CD4-positive, alpha-beta T cell treated with Interleukin-6 at 100 ng/mL for 8 hours (primary cell): ENCODE measurements at places on chromosomes 1 and 21.

GRCh38 chr1:33055210-33056008 lies 18.7 kb upstream of the AK2 start:
- peak; percentile 41 for DNase-seq

DNA sequence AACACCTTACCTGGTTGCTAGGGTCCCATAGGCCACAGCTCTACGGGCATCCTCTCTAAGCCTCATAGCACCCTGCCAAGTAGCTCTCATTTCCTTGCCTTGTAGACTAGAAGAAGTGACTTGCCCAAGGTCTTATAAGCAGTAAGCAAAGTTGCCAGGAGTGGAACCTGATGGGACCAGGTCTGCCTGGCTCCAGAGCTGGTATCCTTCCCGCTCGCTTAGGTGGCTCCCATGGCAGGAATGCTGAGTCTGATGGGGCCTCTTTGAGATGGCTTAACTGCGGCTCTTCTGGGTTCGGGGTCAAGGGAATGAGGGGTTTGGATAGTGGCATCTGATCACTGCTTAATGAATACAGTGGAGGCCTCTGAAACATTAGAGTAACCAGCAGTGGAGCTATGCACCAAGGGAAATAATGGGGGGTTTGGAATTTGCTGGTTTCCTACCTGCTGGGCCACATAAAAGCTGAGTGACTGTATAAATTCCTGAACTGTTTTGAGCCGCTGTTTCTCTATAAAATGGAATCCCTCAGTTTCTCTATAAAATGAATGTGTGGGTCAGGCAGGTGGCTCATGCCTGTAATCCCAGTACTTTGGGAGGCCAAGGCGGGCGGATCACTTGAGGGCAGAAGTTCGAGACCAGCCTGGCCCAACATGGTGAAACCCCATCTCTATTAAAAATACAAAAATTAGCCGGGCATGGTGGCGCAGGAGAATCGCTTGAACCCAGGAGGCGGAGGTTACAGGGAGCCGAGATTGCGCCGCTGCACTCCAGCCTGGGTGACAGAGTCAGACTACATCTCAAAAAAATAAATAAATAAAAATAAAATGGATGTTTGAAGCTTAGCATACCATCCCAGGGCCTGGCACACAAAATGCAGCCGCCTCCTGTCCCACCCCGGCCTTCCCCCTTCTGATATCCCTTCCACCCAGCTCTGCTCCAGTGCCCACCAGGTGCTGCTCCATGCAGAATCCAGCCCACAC lies 12.4 kb downstream of the FAM151A start:
- DNase-seq, result no peak

DNA sequence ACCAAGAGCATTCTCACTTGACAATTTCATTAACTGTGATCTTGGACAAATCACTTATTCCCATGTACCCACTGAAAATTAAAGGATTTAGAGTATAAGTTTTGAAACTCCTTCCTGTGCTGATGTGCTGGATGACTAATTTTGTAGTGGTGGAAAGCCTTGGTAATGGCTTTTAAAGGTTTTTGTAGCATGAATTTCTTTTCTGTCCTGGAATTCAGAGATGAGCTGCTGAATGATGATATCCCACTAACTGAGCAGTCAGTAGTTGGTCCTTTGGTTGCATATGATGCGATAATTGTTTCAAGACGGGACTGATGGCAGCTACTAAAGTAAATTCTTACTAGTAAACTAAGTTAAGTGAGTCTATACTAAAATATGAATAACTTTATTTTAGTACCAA lies 5.2 kb downstream of the RPL5 start:
- no peak for DNase-seq

DNA sequence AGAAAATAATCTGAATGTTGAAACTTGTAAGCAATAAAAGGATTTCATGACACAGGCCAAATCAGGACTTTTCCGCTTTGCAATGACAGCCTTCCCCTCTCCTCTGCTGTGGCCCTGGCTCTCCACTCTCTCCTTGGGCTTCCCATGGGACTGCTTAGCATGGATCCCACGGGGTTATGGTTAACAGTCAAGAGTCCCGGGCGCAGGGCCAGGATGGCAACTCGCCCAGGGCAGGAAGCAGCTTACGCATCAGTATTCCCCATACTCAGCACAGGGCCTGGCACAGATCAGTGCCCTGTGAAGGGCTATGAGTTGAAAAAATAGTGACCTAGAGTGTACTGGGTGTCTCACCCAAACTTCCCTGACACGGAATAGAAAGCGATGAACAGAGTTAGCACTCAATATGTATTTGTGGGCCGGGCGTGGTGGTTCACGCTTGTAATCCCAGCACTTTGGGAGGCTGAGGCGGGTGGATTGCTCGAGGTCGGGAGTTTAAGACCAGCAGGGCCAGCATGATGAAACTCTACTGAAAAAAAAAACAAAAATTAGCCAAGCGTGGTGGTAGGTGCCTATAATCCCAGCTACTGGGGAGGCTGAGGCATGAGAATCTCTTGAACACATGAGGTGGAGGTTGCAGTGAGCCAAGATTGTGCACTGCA lies 29.1 kb upstream of the GRHL3 start:
- no peak for DNase-seq

GRCh38 chr1:98059620-98060019 lies 138.8 kb upstream of the DPYD start:
- no peak for DNase-seq
